ENCODE measurements at places on chromosomes 7 and 10.

DNA sequence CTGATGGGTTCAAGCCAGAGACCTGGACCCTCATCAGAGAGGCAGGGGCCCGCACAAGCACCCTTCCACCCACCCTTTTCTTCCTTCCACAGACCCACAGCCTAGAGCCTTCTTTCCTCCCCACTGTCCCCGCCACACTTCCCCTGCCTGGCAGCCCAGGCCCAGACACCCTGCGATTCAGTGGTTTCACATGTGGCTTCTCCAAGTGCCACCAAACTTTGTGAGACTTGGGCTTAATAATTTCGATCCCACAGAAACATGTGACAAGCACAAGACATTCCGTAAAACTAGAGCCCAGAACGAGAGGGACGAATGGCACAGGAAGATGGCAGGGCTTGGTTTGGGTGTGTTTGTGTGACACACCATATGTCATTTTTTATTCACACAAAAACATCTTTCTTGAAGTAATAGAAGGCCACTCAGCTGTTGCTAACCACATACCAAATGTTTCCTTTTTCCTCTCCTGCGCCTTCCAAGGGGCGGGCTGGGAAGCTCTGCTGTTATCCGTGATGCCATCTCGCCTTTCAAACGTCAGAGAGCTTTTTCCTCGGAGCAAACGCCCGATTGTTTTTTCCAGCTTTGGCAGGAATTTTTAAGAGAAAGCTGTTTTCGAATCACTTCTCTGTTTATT is 162.9 kb downstream of the GRK5 start:
- DNase-seq, result no peak

DNA sequence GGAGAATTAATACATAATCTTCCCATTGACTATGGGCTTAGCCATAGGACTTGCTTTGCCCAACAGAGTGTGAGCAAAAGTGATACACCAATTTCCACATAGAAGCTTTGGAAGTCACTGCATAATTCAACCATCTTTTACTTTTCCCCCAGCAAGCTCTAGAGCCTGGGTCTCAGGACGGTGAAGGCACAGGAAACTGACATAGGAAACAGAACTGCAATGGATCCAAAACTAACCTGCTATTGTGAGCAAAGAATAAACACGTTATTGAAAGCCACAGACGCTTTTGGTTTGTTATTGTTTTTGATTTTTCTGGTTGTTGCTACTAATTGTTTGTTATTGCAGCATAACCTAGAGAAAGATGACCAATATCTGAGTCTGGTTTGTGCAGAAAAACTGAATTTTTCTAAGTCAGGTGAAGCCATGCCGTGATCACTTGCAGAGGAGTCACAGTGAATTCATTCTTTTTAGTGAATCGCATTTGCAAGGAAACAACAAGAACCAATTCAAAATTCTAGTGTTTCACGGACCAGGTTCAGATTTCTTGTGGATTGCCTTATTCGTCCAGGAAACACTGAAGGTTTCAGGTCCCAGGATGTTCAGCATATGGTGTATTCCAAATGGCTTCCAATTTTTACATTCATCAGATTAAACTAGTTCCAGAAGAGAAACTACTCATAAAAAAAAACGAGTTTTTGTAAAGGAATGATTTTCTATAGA is 52.8 kb downstream of the CUBN start:
- DNase-seq, result no peak

DNA sequence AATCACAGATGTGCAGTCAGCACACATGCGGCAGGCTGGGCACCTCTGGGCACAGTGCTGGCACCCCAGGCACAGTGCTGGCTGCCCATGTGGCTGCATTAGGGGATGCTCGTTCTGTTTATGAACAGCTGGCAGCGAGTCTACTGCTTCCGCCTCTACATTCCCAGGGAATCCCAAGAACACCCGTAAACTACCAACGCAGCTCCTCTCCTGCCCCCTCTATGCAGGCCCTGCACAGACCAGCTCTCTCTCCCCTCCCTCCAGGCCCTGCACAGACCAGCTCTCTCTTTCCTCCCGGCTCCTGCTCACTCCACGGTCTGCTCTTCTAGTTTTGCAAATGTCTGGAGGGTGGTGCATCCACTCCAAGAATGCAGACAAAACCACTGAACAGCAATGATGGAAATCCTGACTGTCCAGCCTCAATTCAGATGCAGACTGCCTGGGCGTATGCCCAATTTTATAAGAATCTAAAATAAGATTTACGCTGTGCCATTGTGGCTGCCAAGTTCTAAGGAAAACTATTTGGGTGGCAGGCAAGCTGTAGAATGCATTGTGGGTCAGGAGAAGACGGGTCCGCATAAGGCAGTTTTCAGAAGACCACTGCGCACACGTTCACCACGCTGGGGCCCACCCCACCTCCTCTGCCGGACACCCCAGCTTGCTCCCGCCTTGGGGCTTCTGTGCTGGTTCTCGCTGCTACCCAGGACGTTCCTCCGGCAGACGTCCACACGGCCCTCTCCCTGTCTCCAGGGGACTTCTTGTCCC is 234.6 kb downstream of the ZMYND11 start:
- DNase-seq, result no peak

DNA sequence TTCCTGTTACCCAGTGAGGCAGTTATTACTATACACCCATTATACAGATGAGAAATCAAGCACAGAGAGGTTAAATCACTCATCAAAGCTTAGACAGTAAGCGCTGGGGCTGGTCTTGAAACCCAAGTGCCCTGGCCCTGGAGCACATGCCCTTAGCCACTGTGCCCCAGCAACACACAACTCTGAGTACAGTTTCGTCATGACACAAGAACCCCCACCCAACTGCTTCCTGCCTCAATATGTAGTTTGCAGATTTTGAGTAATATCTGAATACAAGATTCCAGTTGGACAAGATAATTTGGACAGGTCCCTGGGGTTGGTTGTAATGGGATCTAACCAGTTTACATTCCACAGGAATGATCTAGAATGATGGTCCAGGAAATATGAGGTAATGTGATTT is 62.8 kb downstream of the SH3PXD2A start:
- no peak for DNase-seq

DNA sequence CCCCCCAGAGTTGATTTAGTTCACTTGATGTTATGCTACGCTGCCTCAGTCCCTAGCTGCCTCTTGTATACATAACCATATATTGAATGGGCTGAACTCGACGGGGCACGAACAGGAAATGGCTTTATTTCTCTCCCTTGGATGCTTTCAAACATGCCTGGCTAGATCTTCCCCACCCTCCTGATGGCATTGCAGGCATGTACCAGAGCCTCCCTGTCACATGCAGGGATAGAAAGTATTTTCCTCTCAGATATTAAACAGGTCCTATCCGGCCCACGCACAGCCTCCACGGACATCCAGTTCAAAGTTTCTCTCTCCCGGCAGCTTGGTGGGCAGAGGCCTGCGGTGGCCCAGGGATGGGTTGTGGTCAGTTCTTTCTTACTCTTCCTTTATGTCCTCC is 422.1 kb downstream of the RPS24 start:
- no peak for DNase-seq

DNA sequence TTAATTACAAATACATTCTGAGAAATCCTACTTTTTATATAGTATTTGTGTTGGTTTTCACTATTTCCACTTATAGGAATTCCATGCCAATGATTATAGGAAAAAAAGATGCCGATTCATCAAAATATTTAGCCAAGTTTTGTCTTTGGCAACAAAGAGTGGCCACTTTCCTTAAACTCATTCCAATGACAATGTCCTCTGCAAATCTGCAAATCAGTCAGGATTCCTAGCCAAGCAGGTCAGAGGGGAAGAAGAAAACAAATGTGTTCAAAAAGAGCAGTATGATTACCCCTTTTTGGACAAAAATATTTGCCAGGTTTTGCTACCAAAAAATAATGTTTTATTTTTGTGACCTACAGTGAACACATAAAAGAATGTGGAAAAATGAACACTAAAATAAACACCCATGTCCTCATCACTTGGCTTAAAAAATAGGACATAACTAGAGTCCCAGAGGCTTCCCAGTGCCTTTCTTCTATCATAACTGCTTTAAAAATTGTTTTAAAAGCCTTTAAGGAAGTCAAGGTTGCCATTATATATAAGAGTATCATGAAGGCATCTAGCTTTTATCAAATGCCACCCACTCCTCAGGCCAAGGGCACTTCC is 125.9 kb downstream of the ADAM12 start:
- DNase-seq, result no peak

GRCh38 chr10:48880016-48880705 is 59.5 kb downstream of the LRRC18 start:
- no peak for DNase-seq

All from stimulated activated CD4-positive, alpha-beta T cell treated with anti-CD3 and anti-CD28 coated beads, Interleukin-1b, Interleukin-23, amount 100 ng/mL, for 1 hour (primary cell).